ENCODE measurements at places on chromosomes 16 and 17.

DNA sequence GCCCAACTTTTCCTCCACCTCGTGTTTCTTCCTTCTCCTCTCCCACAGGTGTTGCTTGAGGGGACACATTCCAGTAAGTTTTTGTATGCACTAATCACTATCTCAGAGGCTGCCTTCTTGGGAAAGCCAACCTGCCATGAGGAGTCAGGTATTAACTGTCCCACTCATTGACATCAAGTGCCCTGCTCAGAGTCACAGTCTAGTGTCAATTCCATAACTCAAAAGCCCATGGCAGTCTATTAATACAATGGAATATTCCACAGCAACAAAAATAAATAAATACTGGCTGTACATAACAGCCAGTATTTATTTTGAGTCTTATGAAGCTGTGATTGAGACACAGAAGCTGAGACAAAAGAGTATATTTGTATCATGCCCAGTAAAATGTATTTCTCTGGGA lies 26.1 kb upstream of the KIF2B start:
- DNase-seq = no peak

DNA sequence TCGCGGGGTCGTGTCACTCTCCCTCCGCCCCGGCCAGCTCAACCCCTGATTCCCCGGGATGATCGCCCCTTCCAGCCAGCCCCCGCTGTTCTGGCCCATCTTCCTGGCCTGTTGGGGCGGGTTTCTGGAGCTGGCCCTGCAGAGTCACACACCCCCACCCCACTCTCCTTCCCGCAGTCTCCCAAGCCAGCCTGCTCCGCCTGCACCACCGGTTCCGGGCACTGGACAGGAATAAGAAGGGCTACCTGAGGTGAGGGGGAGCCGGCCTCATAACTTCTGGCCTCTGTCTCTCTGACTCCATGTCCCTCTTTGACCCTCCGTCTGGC lies 621 bp downstream of the CHP2 start:
- DNase-seq = no peak

DNA sequence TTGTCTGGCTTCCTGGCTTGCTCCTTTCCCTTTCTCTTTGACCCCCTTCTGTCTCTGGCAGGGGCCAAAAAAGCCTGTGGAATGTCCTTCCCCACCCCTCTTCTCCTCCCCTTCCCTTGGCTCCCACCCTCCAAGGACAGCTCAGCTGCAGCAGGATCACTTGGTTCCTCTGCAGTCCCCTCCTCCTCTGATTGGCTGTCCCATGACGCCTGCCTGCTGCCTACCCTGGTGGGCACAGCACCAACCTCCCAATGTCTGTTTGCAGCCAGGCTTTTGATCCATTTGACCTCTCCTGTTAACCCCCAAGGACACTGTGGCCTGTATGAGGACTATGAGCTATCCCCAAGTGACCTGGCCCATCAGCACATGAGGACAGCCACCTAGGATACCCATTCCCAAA lies 14.8 kb upstream of the MTMR4 start:
- no peak for DNase-seq

GRCh38 chr17:68892658-68893057 lies 62.5 kb downstream of the ABCA8 start:
- DNase-seq = no peak

DNA sequence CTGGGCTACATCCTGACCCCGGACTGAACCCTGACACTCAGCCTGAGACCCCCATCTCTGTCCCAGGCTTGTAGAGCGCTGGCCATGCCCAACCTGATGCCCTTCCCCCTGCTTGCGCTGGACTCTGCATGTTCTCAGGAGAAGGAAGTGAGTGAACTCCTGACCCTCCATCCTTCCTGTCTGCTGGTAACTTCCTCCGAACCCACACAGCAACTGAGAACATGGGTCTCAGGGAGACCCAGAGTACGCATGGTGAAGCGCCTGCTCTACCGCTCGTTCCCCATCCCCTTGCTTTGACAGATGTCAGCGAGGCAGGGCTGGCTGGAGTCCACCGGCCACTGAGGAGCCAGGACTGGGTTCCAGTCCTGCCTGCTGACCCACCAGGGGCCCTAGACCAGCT lies 6.1 kb downstream of the CAMKK1 start:
- no peak for DNase-seq

DNA sequence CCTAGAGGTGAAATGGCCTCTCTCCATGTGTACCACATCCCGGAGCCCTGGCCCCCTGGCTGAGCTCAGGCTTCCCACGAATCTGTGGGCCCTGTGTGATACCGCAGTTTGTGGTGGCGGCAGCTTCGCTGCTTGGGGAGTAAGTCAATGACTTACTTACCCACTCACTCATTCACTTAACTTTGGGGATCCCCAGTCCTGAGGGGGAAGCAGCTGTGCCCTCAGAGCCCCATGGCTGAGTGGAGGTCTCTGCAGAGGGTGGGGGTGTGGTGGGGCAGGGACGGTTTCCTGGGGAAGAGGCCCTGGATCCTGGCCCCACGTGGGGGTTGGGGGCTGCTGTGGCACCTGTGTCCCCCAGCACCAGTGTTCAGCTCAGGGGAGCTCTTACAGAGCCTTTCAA lies 13.2 kb downstream of the KCNJ12 start:
- DNase-seq = no peak

DNA sequence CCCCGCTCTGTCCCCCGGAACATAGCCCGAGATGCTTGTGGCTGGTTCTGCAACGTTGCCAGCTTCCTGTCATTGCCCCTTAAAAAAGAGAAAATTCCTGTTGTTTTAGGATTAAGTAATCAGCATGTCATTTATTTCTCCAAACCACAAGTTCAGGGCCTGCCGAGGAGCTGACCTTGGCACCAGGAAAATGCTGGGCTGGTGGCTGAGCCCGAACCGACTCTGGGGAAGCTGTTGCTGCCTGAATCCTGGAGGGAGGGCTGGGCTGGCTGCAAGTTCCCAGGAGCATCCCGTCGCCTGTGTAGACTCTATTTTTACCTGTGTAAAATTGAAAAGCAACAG lies 130.9 kb upstream of the FOXF1 start:
- no peak for DNase-seq

- DNase-seq = no peak
Measured at GRCh38 chr17:56956992-56957391, 3.9 kb downstream of the COIL start.

- no peak for DNase-seq
Measured at GRCh38 chr17:19410875-19411620, at the start of gene RNF112. TSS of gene RNF112 (plus strand) at chr17:19411232. CDS start at chr17:19411409, 177 bp downstream.

All from right renal pelvis (tissue), 4 donors.